ENCODE measurements at places on chromosomes 1 and 21.

DNA sequence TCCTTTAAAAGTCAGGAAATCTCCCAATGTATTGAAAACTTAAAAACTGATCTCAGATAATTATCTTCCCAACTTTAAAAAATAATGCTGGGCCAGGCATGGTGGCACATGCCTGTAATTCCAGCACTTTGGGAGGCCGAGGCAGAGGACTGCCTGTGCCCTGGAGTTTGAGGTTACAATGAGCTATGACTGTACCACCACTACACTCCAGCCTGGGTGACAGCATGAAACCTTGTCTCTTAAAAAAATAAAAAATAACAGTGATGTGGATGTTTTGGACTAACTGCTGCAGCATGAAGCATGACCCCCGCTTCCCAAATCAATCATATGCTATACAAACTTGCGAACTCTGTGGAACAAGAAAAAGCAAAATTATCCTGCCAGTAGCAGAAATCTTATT, 186.3 kb downstream of the RERE start:
- no peak for DNase-seq

- DNase-seq: no peak
These were observed 24.9 kb downstream of the FAAH start for GRCh38 chr1:46418976-46419375.

DNA sequence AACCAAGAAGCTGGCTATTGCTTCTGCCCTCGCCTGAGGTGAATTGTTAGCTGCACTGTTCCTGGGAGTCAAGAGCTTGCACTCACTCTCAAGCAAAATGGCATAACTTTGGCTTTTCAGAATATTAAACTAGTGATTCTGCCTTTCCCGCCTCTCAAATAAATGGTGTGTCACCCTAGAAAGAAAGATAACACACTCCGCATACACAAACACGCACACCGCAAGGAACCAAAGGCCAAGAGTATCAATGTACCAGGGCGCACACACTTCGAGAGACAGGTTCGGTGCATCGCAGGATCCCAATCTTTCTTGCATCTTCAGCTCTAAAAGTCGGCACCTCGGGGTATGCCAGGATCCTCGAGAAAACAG, 470 bp upstream of the RTCA start:
- DNase-seq: no peak

GRCh38 chr1:18989176-18989799, 32.8 kb upstream of the IFFO2 start:
- DNase-seq: no peak

GRCh38 chr1:3389093-3389833, 65.2 kb upstream of the ARHGEF16 start:
- no peak for DNase-seq

- no peak for DNase-seq
These were observed 69.3 kb downstream of the FOXD2 start for GRCh38 chr1:47507144-47507543.

GRCh38 chr1:6519935-6520671, 28.6 kb upstream of the PLEKHG5 start:
- DNase-seq: peak; percentile 32

- no peak for DNase-seq
These were observed 176.5 kb upstream of the HOOK1 start for GRCh38 chr1:59638231-59638711.

DNA sequence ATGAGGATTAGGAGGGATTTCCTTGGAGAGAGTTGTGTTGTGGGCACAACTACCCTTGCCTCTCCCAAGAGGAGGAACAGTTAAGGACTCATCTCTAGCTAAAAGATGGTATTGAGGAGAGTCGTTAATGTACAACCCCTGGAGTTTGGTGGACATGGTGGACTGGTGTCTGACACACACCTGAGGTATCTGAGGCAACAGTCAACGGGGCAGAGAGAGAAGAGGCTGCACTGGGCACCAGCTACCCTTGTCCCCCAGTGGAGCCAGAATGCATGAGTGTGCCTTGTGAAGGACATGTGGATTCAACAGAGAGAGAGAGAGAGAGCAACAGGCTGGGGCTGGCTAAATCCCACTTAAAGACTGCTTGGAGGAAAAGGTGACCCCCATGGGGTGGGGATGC, 13.0 kb downstream of the RAB7B start:
- no peak for DNase-seq

DNA sequence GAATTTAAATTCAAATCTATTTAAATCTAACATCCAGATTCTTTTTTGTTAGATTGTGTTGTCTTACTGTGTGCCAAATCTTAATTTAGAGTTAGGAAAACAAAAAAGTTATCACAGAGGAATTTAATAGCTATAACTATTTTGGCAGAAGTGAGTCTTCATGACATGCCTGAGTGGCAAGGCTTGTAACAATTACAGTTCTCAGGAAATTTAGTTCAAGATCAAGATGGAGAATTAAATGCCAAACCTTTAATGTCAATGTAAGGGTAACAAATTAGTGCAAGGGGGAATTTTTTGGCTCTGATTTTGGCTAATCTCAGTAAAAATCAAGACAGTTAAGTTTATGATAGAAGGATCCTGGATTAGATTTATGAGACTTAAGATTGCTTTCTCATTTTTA, 58.4 kb downstream of the GDAP2 start:
- DNase-seq: no peak

DNA sequence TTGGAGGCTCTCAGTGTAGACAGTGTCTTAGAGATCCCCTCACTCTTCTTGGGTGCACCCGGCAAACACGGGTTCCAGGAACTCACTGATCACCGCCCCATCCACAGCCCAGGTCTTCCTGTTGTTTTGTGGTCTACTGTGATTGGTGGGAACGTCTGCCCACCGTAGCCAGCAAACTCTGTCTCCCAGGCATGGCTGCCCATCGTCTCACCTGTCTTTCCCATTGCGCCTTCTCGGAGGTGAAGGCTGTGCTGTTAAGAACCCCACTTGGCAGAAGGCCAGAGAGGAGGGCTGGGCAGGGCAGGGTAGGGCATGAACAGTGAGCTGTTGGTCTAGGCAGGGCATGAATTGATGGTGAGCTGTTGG, 14.1 kb upstream of the KCNA2 start:
- no peak for DNase-seq

GRCh38 chr1:76381450-76382097, 307.0 kb downstream of the ST6GALNAC3 start:
- DNase-seq: no peak

DNA sequence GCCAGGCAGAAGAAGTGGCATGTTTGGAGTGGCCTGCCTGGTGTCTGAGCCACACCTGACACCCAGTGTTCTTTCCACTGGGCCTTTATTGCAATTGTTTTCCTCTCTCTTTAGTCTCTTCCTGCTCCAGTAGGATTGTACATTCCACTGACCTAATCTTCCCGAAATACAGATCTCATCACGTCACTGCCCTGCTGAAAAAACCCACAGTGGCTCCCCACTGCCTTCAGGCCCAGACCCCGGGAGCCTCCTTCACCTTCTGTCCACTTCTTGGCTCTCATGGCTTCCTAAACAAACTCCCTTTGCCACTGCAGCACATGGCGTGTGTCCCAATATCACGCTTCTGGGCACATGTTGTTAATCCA, 25.3 kb upstream of the ATP5PO start:
- no peak for DNase-seq

GRCh38 chr1:205144751-205145150, 23.0 kb upstream of the RBBP5 start:
- no peak for DNase-seq

DNA sequence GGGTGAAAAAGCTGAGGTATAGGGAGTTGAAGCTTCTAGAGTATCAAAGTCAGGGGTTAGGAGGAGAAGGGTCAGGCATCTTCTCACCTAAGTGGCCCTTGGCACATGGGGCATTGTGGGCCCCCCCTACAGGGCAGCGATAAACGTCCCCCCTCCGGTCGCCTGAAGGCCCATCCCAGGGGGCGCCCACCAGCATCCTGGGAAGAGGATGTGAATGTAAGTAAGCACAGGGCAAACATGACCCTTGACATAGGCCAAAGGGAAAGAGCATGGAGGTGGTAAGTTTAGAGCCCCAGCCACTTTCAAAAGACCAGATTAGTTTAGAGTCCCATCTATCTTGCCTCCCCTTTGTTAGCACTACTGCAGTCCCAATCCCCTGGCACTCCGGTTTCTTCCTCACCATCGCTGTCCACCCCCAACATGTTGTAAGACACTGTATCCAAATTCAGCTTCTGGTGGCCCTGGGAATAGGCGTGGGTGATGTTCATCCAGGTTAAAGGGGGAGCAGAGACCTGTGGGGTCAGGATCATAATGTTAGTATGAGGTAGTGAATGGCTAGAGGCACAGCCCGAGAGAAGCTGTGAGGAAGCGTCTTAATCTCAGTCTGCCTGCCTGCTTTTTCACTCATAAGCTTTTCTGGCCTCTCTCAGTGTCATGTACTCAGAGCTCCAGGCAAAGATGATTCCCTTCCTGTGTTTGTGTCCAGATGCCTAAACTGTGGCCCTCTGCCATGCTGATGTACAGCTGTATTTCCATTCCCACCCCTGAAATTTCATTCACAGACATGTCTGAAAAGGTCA, 2.7 kb downstream of the ITGA10 start:
- DNase-seq: no peak

DNA sequence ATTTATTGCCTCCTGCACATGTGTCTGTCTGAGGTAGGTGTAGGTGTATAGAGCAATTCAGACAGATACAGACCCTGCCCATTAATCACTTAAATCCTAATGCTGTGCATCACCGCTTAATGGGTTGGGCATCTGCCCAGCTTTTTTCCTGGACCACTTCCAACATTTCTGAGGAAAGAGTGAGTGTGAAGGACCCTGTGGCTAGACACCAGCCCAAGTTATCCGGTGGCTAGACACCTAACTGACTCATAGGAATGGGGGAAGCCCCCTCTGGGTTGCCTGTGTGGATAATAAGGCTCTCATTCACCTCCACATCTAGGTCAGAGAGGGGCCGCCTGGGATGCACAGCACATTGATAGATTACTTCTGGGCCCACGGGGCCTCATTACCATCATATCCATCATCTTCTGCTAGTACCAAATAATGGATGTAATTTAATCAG, 121.1 kb upstream of the RAVER2 start:
- no peak for DNase-seq

DNA sequence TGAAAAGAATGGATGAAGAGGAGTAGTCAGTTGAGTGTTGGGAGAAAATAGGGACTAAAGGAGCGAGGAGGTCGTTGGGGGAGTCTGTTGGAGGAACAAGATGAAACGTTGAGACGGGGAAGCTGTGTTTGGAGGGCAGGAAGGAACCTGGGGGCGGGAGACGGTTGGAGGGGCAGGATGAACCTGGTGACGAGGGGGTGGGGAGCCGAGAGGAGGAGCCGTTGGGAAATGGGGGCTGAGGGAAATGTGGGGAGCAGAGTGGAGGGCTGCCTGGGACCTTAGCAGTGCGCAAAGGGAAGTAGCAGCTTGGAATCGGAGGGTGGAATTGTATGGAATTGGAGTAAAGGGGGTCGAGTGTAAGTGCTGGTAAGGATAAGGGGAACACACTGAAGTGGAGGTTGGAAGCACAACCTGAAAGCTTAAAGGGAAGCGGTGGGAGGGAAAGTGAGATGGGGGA, 630 bp downstream of the MTF2 start:
- DNase-seq: peak; percentile 45

Data from D341Med (cell line).